ENCODE measurements at places on chromosomes 5 and 9.

DNA sequence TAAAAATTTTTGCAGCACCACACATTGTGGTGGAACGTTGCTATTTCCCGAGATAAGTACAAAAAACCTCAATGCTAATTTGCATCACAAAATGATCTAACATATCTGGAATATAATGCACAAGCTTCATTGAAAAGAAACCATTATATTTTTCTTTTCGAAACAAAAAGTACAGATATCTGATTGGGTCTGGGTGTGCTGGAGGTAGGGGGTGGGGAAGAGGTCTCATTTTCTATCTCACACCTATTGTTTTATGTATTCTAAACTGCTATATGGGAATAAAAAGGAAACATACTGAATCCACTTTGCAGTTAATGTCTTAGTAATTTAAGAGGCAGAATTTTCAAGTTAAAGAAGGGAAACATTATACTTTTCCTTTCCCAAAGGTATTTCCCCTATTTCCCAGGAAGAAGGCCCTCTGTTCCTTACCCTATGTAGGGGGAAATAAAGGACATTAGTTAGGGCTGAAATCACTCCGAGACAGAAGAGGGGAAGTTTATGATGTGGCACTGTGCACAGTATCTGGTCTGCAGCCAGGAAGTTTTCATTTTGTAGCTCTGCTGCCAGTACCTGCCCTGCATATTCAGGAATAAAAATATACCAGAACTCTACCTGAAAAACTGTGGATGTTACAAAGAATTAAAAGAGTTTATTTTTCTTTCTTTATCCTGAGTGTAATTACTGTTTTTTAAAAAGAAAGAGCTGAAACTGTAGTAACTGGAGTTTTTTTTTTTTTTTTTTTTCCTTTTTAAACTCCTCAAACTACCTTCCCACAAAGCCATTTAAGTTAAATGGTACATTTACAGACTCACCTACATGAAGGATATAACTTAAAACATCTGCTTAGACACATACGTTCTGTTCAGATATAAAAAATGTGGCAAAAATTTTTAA lies 7.4 kb downstream of the MEF2C start:
- DNase-seq = peak; percentile 35

DNA sequence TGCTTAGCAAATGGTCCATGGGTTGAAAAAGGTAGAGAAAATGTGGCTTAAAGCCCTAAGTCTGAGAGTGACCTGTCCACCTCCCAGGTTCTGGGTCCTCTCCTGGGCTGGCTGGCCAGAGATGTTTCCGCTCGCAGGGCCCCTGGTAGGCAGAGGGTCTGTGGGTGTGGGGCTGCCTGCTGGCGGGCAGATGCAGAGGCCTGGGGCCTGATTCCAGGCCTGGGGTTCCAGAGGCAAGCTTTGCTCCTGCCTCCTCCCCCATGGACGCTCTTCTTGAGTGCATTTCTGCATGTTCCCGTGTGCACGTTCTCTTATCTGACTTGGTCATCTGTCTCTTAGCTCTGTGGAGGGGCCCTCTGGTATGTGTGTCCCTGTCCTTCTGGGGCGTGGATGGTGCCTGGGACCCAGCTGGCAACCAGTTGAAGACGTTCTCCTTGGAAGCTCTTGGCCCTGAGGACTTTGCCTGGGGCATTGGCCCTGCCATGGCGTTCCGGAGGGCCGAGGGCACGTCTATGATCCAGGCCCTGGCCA lies 3.8 kb downstream of the MIGA2 start:
- DNase-seq = no peak

GRCh38 chr9:108534741-108535140 lies 321.0 kb downstream of the ACTL7B start:
- no peak for DNase-seq

DNA sequence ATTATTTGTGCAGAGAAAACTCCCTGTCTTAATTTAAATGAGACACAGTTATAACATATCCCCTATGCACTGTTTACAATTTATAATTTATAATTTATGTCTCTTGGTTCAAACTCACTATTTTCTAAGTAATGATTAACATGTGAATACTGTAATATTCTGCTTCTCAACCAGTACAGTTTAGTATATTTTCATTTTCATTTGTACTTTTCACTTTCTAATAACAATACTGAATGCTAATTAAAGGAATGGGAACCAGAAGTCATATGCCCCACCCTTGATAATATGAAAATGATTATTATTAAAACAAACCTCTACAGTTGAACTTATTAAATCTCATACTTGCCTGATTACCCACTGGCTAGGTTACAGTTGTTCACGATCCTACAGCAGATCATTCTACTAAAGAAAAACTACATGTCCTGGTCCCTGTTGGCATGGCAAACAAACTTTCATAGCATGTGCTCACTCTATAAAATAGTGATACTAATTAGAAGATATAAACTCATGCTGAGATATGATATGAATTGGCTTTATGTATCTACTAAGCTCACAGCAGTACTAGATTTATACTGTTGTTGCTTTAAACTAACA lies 66.4 kb downstream of the POU5F2 start:
- DNase-seq = no peak
